ENCODE measurements at places on chromosomes 11 and 22. TPM values are rescaled to one million over a fixed set of nuclear protein-coding genes. Genes with fewer than 3 reads are reported as not detected.
A peak's percentile ranks its signal among the peaks of the same experiment; 100 is the strongest.

The PRDM10 gene
- 18.5 TPM for total RNA-seq

The OR52I1 gene
- not detected for total RNA-seq

The NXPE4 gene
- not detected for total RNA-seq

The BBOX1 gene
- total RNA-seq, result not detected

The SCGB1C1 gene
- total RNA-seq, result not detected

The CNTF gene
- total RNA-seq, result 4.4 TPM

The IGLL5 gene
- not detected for total RNA-seq

The SLC22A12 gene
- not detected for total RNA-seq

The LUZP2 gene
- 0.28 TPM for total RNA-seq

The OR52I2 gene
- total RNA-seq, result not detected

The CRACR2B gene
- 2.7 TPM for total RNA-seq

DNA sequence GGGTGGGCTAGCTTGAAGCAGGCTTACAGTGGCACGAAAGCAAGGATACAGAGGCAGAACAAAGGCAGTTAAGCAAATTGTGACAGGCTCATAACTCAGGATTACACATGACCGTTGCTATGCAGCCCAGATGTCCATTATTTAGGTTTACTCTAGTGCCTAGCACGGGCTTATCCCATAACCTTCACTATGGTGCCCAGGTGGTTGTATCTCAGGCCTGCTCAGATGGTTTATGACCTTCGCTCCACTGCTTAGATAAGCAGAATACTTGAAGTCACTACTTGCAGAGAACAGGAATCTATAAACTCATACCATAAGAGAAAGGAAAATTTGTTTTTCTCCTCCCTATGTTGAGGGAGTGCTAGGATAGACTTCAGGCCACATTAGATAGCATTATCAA, 9.0 kb downstream of the OR6M1 start:
- no peak for DNase-seq

DNA sequence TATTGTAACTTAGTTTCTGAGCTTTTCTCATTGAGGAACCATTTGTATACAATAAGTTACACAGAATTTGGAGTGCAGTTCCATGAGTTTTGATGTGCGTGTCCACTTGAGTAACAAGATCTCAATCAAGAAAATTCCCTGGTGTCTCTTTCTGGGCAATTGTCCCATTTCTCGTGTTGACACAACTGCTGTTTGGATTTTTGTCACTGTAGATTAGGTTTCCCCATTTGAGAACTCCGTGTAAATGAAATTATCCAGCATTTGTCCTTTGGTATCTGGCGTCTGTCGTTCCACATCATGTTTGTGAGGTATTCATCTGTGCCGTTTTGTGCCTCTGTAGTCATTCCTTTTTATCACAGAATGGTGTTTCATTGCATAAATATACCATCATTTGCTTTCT, 547.0 kb downstream of the TBC1D22A start:
- no peak for DNase-seq

- DNase-seq, result no peak
These were observed 68.7 kb downstream of the SCN3B start for GRCh38 chr11:123585706-123586105.

DNA sequence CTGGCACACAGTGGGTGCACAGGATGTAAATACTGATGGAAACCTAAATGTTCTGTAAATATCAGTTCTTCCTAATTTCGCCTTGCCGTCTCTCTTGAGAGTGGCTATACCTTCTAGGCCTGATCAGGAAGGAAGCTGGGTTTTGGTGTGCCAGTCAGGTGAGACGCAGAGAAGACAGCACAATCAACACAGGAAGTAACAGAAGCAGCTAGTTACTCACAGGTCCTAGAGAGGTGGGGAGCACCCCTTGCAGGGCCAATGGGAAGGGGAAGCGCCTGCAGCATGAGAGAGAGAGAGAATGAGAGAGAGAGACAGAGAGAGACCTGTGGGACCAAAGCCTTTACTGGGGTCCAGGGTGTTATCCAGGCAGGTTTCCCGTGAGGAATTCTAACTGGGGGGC, 80.8 kb downstream of the FBLN1 start:
- no peak for DNase-seq

GRCh38 chr11:75158696-75159150, 7.8 kb downstream of the SLCO2B1 start:
- no peak for DNase-seq

- no peak for DNase-seq
These were observed at the start of gene SOX6 for GRCh38 chr11:16356057-16356760. Gene SOX6 (minus strand): TSS chr11:16356546. CDS start chr11:16341248, 15,298 bp downstream.

DNA sequence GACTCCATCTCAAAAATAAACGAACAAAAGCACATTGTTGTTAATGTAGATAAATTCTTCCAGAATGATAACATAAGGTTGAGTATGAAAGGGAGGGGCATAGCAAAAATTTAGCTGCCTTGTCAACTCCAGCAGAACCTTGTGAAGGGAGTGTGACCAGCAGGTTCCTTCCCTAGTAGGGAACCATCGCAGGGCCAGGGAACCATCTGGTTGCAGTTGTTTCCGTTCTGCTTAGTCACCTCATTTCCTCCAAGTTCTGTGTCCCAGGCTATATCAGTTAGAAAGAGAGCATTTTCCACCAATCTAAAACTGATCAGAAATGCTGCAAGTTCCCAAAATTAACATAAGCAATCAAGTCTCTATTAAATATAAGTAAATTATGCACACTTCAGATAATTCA, 126.7 kb upstream of the BLID start:
- DNase-seq, result no peak

GRCh38 chr11:369336-370018, at the start of gene B4GALNT4:
Gene B4GALNT4 (plus strand): TSS chr11:369499. CDS start chr11:369804, 305 bp downstream.
- no peak for DNase-seq

GRCh38 chr11:123585206-123585605, 69.2 kb downstream of the SCN3B start:
- no peak for DNase-seq

DNA sequence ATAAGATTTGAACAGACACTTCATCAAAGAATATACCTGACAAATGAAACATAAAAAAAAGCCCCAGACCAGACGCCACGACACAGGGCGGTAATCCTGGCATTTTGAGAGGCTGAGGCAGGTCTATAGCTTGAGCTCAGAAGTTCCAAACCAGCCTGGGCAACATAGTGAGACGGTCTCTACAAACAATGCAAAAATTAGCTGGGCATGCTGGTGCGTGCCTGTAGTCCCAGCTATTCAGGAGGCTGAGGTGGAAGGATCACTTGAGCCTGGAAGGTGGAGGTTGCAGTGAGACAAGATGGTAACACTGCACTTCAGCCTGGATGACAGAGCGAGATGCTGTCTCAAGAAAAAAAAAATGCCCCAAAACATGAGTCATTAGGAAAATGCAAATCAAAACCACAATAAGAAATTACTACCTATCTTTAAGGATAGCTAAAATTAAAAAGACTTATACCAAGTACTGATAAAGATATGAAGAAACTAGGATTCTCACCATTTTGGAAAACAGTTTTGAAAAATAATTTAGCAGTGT, 91.7 kb upstream of the GRAMD1B start:
- DNase-seq, result no peak

DNA sequence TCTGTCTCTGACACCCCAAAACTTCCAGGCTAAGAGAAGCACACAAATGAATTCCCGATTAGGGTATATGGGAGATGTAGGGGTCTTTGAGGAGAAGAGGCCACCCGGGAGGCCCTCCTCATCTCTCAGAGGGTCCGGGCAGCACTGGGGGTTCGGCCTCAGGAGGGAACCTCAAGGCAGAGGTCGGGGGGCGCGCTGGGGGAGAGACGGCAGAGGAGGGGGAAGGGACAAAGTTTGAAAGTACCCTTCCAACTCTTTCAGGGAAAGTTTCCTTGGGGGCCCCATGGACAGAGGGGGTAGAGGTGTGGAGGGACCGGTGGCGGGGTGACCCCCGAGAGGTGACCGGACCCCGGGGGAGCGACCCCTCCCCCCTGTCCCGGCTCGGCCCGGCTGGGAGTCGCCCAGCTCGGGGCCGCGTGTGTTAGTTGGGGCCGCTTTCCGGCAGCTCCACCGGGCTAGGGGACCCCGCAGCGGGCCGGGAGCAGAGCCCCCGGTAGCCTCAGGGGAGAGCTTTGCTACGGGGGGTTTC, 3.3 kb upstream of the GCAT start:
- DNase-seq, result no peak

DNA sequence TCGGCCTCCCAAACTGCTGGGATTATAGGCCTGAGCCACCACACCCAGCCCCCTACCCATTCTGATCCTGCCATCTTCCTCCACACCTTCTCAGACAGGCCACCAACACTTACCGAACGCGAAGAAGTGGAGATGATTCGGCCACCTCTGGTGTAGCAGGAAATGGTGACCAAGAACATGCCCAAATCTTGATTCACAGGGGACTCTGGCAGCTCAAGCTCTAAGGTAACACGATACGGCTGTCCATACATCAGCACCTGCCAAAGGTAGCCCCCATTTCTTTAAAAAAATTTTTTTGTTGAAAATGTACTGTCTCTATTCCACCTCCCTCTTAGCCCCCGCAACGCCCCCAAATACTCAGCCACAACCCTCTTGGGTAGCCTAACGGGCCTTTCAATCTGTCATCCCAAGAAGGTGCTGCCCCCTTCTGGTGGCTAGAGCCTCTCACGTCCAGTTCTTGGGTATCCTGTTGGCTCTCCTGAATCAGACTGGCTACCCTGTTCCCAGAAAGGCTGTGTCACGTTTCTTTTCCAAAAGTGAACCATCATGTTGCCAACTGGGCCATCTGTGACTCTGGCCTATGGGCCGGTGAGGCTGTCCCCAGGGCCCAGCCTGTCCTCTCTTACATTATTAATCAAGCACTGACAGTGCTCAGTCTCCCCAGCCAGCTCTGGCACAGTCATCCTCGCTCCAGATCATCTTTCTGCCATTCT, 5.3 kb upstream of the LRRN4CL start:
- DNase-seq, result peak; percentile 74

- DNase-seq, result no peak
These were observed 25.1 kb downstream of the SBF2 start for GRCh38 chr11:10268746-10269488.

GRCh38 chr11:133041181-133041580, 491.1 kb downstream of the OPCML start:
- DNase-seq, result no peak

DNA sequence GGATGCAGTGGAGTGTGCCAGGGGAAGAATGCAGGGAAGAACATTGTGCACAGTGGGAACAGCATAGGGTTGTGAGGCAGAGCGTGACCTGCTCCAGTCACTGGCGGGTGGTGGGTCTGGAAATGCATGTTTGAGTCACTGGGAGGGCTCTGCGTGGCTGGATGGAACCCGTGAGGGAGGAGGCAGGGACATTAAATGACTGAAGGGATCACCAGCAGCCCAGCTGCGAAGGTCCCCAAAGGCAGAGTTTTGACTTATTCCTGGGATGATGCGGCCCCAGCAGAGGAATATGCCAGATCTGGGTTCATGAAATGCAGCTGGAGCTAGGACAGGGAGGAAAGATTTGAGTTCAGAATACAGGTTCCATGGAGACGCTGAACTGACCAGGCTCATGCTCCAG, 104.0 kb upstream of the FGF3 start:
- no peak for DNase-seq

DNA sequence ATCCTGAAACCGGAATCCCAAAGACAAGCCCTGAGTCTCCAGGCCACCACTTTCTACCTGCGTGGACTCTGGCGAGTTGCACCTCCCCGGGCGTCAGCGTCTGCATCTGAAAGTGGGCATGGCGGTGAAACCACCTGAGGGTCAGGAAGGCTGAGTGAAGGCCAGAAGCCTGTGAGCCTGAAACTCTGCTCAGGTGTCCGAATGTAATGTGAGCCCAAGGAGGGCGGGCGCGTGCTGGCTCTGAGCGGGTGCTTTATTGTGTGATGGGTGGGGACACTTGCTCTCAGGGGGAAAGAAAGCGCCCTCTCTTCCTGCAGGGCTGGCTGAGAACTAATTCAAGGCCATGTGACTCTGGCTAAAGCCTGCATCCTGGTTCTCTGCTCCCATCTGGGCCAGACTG, 135.6 kb downstream of the ST3GAL4 start:
- no peak for DNase-seq

- DNase-seq, result no peak
These were observed 42.2 kb upstream of the CYP2D6 start for GRCh38 chr22:42172773-42173172.

- DNase-seq, result no peak
These were observed 12.1 kb downstream of the GAL3ST1 start for GRCh38 chr22:30562366-30562765.

- no peak for DNase-seq
These were observed 15.1 kb downstream of the APOL2 start for GRCh38 chr22:36224245-36224644.

- DNase-seq, result no peak
These were observed 8.4 kb downstream of the PPME1 start for GRCh38 chr11:74179234-74180052.

Data from neural crest cell (in vitro differentiated cells).